ENCODE measurements at places on chromosomes 3 and 15.

DNA sequence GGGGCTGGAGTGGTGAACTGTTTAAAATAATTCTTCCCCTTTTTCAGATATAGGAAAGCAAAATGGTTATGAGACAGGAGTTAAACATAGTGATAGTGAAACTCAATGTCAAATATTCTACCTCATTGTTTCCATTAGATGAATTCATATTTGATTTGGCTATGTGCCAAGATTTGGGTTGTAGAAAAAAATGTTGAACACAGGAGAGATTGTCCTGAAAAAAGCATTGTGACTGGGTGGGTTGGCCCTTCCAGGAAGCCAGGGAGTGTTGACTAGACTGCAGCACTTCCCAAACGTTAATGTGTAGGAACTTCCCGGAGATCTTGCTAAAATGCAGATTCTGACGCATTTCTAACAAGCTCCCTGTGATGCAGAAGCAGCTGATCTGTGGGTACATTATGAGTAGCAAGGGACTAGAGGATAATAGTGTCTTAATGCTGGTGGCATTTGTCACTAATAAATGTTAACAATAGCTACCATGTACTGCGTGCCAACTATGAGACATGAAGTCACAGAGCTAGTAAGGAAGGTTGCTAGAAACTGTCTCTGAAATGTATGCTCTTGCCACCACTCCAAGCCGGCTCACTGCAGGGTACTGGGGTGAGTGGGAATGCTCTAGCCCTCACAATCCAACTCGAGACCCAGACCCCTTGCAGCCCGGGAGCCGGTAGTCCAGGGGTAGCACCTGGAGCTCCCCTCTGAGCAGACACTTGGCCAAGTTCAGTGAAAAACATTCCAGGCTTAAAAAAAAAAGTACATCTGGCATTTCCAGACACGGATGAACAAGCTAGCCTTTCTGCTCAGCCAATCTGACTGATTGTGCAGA is 120.6 kb downstream of the CD47 start:
- peak; percentile 61 for DNase-seq

GRCh38 chr15:89812011-89812846 is 2.4 kb downstream of the ANPEP start:
- DNase-seq = no peak

GRCh38 chr15:67413770-67414390 is 107.1 kb upstream of the C15orf61 start:
- no peak for DNase-seq

GRCh38 chr3:157921811-157922210 is 184.4 kb downstream of the SHOX2 start:
- no peak for DNase-seq

DNA sequence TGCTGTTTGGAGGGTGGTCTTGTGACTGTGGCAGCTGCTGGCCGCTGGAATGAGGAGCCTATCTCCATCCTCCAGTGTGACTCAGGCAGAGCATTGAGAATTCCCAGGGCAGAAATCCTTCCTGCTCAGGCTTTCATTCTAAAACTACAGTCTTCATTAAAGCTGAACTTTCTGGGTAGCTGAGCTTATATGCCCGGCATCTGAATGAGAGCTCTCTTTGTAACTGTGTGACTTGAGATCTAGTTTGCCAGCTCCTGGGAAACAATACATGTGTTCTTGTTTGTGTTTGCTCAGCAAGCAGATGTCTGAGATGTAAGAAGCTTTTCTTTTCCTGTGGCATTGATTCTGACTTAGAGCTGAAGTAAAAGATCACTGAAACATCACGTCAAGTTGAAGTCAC is 22.4 kb downstream of the RLBP1 start:
- DNase-seq = no peak

DNA sequence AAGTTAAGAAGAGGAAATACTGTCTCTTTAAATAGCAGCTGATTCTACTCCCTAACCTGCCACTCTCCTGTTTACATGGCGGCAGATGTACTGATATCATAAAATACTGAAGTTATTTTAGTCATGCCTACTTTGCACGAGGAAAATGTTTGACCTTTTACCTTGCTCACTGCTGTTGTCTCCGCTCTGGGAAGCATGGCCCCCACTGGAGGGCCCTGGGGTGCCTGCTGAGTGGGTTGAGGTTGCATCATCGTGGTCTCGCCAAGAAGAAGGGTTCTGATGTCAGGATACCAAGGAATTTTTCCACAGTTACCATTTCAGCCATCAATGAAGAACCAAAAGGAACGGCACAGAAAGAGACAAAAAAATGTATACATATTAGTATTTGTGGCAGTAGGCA is 16.7 kb downstream of the MEIS2 start:
- DNase-seq = no peak

DNA sequence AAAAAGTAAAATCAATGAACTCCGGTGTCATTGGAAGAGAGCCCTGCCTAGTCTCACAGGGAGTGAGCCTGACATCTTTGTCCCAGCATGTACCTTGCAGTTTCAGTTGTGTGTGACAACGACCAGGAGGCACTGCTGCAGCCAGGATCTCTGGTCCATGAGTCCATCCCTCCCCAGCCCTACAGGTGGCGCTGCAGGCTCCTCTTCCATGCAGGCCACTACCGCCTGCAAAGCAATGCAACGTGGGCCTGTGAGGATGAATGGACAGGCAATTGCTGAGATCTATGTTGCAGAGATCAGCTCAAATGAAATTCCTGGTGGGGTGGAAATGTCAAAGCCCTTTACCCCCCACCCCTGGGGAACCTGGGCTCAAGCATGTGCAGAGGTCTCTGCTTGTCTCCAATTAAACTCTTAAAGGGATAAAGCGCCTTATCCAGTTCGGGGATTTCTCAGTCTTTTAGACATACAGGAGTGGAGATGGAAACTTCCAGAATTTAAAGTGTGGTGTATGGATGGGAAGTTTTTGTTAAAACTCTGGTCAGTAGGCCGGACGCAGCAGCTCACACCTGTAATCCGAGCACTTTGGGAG is 35.8 kb downstream of the TKT start:
- DNase-seq = peak; percentile 94

GRCh38 chr3:158742871-158743663 is 10.8 kb upstream of the RARRES1 start:
- no peak for DNase-seq

DNA sequence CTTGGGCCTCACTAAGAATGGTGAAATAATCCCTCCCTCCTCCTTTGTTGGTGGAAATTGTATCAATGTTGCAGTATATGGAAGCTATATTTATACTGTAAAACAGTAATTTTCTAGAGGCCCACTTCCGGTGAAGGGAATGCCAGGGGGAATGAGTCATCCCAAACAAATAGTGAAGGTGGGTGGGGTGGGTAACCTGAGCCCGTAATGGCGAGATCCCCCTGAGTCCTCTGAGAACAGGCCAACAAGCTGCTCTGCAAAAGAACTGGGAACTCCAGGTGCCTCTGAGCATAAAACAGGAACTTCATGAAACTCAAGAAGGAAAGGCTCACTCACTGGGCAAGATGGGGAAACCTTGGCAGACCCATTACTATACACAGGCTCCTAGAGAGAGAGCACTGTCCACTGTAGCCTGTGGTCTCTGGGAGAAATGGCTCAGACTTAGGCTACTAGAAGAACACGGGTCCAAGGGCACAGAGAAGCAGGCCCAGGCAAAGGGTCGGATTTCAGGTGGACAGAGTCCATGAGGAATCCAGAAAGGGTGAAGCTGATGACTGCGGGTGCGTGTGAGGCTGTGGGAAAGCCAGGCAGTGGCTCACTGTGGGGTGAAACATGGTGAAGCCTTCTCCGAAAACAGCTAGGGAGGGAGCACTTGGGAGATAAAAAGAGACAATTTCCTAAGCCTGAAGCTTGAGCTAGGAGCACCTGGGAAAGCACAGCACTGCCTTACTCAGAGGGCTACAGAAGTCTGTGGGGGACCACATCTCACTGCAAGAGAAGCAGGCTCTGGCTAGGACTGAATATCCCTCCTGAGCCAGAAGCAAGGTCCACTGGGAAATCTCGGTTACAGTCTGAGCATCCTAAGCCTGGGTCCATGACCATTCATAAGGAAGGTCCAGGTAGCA is 19.8 kb downstream of the LARP6 start:
- DNase-seq = no peak

GRCh38 chr15:83484636-83485035 is 37.5 kb downstream of the SH3GL3 start:
- DNase-seq = no peak

DNA sequence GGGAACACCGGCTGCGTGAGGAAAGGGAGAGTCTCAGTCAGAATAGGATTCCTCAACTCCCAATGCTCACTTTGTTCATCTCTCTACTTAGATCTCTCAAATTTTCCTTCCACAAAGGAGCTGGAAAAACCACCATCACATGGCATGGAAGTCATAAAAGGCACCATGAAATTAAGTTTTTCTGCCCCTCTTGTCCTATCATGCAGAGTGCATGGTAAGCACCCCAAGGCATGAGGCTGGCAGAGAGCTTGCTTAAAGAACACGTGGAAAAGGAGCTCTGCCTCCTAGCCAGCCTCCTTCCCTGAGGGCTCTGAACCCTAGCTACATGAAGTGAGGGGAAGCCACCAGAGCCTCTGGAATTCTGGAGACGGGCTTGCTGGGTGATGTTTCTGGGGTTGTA is 17.8 kb downstream of the STIMATE start:
- no peak for DNase-seq

DNA sequence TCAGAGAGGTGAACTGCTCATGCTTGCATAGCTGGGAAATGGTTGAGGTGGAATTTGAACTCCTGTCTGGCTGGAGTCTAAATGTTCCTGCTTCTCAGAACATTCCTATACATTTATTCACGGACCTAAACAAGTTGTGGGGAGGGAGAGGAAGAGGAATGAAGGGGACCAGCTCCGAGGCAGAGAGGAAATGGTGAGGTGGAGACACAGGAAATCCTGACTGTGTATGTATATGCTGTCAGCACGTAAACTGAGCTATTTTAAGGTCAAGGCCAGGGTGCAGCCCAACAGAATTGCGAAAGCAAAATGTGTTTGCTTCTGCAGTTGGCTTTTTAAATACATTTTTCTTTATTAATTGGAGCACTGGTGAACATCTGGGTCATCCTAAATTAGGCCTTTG is 74.1 kb upstream of the POMGNT2 start:
- no peak for DNase-seq

- no peak for DNase-seq
Measured at GRCh38 chr3:66712210-66712609, 211.4 kb upstream of the LRIG1 start.

GRCh38 chr3:99925584-99926230 is 108.0 kb downstream of the CMSS1 start:
- no peak for DNase-seq

DNA sequence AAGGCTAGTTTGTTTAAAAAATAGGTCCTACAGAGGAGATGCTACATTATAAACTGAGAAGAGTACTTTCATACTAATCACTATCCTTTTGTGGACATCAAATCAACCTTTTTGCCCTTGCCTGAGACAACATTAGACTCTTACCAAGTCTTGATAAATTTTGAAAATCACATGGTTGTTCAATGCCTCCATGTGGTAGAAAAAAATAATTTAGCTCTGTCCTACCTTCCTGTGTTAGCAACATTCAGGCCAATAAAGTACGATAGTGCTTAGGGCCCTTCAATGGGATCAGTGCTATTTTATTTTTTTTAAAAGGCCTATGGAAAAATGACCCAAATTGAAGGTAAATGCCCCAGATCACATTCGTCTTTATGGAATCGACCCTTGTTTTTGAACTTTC is 5.0 kb upstream of the UBE2E1 start:
- DNase-seq = peak; percentile 68

DNA sequence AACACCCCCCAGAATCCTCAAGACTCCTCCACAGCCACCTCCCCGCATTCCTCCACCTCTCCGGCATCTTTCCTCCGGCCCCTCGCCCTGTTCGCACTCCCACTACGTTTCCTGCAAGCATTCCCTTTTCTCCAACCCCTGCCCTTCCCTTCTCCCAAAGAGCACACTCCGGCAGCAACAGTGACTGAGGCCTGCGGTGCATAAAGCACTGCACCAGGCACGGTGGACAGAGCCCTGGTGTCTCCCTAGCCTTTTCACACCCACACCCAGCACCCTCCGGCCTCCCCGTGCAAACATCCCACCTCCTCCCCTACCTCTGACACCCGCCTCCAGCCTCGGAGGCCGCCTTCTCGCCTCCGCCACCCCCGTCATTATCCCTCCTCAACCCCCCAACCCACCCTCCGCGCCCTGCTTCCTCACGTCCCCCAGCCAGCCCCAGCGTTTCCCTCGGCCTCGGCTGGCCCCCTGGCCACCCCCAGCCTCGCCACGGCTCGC is 577 bp downstream of the ZNF148 start:
- peak; percentile 75 for DNase-seq

DNA sequence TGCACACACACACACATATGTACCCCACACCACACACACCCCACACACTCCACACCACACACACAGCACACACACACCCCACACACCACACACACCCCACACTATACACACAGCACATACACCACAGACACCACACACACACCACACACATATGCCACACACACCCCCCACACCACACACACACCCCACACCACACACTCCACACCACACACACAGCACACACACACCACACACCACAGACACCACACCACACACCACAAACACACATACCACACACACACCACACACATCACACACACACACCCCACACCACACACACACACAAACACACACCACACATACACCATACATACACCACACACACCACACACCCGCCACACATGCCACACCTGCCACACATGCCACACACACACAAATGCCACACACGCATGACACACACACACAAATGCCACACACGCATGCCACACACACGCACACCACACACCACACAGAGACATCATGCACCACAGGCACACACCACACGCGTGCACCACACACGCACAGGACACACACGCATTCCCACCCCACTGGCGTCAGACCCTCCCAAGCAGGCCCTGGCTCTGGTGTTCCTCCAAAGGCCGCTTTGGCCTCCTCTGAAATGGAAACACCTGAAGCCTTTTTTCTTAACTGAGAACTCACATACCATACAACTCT is 15.7 kb downstream of the CHST13 start:
- no peak for DNase-seq

GRCh38 chr3:78025916-78026315 is 986.0 kb downstream of the ROBO2 start:
- DNase-seq = peak; percentile 56

- DNase-seq = no peak
Measured at GRCh38 chr15:68994981-68995761, 19.3 kb upstream of the NOX5 start.

DNA sequence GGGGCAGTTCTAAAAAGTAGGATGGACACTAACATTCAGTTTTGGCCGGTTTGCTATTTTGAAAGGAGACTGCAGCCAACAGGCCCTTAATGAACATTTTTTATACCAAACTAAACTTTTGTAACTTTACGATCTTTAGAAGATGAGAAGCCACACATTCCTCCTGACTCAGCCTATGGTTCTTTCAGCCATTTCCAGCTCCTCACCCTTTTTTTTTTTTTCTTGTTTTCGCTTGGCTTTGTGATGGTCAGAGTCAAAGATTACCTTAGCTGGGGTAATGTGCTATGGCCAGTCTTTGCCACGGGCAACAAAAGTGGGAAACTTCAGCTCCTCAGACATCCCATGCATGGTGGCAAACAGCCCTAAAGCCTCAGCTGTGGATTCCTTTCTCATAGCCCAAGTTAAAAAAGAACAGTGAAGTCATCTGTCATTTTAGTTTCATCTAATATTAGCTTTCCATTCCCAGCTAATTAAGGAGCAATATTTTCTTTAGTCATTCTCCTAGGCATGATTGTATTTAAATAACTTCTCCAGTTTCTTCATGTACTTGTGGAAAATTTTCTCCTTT is 368.7 kb downstream of the MFSD1 start:
- DNase-seq = no peak

GRCh38 chr15:77821188-77821958 is 188.7 kb upstream of the LINGO1 start:
- DNase-seq = peak; percentile 82

- no peak for DNase-seq
Measured at GRCh38 chr15:58522391-58522790, 90.6 kb downstream of the LIPC start.

- peak; percentile 44 for DNase-seq
Measured at GRCh38 chr3:85801955-85802354, 843.2 kb downstream of the CADM2 start.

All from Karpas-422 (cell line).